ENCODE measurements at places on chromosomes 3 and 15.
A peak's percentile ranks its signal among the peaks of the same experiment; 100 is the strongest.

DNA sequence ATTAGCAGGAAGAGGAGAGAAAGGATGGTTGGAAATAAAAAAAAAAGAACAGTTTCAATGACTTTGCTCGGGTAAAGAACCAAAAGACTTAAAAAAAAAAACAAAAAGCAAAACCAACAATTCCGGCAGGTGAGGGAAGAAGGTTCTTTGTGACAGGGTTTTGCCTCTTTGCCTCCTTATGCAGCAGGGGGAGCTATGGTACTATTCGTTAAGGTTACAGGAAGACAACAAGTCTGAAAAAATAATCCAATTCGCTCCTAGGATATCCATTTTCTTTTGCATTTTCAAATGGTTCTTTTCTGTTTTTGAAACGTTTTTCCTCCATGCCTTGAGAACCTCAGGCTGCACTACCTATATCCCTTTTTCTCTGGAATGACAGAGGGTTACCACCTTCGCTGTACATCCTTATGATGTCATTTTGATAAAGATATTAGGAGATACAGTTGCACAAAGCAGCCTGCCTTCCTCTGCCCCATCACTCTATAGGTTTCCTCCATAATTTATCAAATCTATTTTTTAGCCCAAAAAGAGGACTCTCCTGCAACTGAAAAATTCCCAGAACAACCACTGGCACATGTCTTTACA lies 55.0 kb downstream of the CFAP20DC start:
- DNase-seq: no peak

- DNase-seq: no peak
These were observed 6.2 kb upstream of the TMF1 start for GRCh38 chr3:69058180-69058946.

- peak; percentile 39 for DNase-seq
These were observed 39.3 kb downstream of the KLHL6 start for GRCh38 chr3:183515968-183516851.

DNA sequence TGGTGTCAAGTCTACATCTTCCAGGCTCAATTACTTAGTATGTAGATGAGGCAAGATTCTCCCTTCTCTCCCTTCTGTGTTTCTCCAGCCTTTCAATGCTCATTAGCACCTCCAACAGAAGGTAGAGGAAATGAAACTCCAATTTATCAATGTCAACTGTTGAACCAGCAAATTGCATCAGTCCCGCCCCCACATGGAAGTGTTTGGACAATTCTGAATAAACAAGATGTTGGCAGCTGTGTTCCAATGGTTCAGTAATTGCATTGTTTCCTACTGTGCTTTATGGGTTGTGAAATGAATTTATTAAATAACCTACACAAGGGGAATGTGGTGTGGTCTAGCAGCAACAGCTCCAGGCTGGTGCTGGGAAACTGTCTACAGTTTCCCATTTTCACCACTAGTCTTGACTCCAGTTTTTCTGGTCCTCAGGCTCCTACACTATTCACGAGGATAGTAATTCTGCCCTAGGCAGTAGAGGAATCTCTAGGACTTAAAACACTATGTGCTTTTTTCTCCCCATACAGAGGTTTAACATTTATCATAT lies 91.9 kb downstream of the MB21D2 start:
- no peak for DNase-seq

DNA sequence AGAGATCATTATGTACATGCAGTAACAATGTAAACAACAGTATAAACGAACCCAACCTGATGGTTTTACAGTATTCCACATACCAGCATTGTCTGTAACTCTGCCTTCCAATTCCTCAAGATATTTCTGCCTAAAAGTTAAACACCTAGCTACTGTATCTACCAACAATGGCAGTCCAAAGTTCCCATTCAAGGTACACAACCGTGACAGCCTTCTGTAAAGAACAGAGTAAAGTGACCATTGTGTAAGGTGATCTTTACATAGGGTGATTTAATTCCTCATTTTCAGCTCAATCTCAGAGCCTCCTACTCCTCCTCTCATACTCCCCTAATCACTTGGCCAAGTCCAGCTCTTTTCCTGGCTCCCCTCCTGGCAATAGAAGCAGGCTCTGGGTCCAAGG lies 10.4 kb downstream of the SECISBP2L start:
- DNase-seq: no peak

DNA sequence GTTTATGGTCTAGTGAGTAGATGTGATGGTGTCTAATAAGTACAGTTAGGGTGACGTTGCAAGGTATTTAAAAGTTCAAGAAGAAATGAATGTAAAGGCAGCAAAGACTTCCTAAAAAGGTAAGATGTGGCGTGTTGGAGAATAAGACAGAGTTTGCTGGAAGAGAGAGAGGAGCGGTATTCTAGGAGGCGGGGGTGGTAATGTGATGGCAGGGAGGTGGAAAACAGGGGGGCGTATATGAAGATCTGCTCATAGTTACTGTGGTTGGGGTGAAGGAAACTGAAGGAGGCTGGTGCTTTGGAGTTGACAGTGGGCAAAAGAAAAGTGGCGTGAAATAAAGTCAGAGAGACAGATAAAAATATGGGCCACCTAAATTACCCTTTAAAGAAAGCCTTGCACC lies 164.9 kb upstream of the LRRN1 start:
- no peak for DNase-seq

- DNase-seq: no peak
These were observed 22.3 kb upstream of the GP9 start for GRCh38 chr3:129038121-129038855.

GRCh38 chr3:98875535-98875934 lies 26.0 kb downstream of the DCBLD2 start:
- no peak for DNase-seq

DNA sequence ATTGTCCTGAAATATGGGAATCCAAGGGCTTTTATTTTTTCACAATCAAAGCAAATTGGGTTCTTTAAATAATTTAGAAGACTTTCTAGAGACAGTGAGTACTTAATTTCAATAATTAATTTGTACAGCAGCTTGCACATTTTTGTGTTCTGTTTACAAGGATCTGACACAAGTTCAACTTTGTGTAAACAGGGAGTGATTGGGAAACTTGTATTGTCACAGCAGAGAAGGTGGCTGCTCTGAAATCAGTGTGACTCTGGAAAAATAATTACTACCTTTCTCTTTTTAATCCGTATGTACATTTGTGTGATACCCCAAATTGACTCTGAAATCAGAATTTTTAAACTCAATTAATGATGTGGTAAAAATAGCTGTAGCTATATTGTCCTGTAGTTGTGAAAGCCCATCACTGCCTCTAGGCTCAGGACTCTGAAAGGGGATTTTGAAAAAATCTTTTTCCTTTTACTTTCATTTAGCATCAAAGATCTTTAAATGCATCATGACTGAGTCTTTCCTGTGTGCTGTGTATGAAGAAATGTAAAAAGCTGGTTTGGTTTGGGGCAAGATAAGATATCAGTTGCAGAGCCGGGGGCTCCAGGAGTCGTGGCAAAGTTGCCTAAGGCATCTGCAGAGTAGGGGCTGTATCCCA lies 45.1 kb downstream of the MFSD1 start:
- DNase-seq: no peak

DNA sequence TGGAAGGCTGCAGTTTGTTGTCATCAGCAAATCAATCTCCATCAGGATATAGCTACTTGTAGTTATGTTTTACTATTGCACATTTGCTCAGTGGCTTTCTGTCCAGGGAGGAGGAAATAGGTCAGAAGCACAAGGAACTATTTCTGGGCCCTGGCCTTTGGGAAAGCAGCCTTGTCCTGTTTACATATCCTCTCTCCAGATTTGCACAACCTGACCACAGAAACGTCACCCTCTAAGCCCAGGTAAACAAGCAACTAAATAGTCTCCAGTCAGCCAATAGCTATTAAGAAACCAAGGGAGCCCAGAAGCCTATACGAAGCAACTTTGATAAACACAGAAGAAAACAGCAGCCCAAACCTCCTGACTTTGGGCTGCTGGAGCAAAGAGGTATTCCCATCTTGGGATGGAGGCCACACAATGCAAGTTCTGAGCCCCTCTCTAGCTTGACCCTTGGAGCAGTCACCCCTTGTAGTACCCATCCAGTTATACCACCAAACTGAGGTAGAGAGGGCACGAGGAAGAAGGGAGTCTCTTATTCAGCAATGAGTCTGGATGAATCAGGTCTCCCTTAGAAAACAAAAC lies 2.3 kb upstream of the FEM1B start:
- no peak for DNase-seq

- DNase-seq: no peak
These were observed 13.7 kb upstream of the SEC22A start for GRCh38 chr3:123188058-123188457.

GRCh38 chr3:63791974-63792373 lies 27.1 kb upstream of the C3orf49 start:
- no peak for DNase-seq

DNA sequence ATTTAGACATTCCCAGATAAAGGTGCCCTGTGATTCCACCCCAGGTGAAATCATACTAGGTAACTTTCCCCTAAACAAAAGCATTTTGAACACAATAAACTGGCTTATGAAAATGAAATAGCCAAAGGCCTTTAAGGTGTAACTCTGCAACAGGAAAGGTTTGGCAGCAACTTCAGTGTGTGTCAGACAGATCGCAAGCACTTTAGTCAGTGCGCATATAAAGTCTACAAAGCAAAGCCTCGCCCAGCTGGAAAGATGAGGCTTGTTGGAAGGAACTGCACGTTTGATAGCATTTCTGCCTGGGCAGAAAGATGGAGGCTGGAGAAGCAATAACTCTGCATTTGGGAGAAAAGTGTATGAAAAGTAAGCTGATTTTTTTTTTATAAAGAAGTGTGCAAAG lies 57.9 kb downstream of the PRICKLE2 start:
- no peak for DNase-seq

DNA sequence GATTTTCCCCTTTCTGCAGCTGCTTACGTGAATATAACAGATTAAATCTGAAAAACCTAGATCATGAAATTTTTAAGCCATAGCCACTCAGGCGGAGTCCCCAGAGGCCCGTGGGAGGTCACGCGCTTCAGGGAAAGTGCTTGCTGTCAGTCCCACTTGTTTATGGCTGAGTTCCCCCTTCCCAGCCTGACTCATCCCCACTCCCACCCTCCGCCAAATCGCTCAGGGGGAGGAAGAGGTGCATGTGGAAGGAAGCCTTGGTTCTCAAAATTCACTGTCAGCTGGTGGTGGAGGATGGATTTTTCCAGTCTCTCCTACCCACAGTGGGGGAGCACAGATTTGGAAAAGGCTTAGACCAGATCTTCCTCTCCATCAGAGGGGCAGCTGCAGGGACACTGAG lies 67.4 kb downstream of the CORO2B start:
- no peak for DNase-seq

DNA sequence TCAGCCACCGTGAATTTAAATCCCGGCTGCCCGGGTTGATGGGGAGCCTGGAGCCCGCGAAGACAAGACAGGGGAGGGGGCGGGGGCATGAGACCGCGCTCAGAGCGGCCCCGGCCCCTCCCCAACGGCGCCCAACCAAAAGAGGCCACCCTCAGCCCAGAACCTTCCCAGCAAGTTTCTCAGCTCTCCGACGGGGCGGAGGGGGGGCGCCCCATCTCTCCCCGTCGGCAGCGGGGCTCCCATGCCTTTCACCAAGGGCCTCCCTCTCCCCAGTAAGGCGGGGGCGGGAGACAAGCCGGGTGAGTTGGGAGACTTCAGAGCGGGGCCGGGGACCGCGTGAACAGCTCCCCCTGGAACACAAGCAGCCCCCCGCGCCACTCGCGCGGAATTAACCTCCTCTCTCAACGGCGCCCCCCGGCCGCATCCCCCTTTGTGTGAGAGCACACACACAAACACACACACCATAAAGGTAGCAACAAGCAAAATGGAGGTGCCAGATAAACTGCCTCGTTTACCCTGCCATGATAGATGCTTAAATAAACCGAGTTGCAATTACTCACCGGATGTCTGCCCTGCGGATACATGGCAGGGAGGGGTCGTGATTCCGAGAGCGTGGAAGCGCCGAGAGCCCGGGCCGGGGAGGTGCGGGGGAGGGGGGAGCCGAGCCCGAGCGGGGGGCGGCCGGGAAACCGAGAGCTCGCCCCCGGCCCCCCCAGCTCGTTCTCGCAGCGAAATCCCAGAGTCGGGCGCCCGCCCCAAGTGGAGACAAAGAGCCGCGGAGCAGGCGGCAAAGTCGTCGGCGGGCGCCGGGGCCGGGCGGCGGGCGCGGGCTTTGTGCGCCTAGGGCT lies 1.3 kb downstream of the TLE3 start:
- DNase-seq: peak; percentile 20

DNA sequence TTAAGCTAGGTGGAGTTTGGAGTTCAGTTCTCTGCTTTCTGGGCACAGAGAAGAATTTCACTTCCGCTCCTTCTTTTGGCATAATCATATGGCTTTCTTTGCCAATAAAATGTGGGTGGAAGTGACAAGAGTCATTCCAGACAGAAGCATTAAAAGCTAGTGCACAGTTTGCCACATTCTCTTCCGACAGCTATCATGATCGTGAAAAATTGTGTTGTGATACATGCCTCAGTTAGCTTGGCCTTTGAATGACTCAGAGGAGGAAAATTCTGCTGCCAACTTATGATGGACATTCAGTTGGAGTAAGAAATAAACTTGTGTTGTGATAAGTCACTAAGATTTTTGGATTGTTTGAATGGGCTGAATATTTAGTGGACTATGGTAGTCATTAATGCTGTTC lies 291.7 kb upstream of the SATB1 start:
- DNase-seq: no peak

- DNase-seq: no peak
These were observed 1.5 kb downstream of the SEMA6D start for GRCh38 chr15:47718497-47719437.

GRCh38 chr3:143040261-143040879 lies 39.0 kb downstream of the U2SURP start:
- DNase-seq: no peak

DNA sequence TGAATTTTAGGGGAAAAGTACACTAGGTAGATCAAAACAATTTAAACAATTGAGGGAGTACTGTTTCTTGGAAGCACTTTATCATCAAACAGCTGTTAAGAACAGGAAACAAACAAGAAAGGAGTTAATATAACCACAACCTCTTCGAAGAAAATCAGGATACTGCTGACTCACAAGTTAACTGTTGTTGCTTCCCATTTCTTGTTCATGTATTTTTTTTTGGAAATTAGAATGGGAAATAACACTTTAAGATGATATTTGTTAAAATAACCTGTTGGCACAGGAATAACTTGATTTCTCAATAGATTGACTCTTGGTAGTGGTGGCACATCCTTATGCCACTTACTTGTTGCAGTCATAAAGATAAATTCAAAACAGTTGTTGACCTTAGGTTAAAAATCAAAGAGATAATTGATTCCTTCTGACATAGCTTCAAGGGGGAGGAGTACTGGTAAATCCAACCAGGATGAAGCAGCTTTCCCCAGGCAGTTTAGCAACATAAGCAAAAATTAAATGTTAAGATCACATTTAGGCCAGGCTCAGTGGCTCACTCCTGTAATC lies 3.3 kb downstream of the BNIP2 start:
- no peak for DNase-seq

DNA sequence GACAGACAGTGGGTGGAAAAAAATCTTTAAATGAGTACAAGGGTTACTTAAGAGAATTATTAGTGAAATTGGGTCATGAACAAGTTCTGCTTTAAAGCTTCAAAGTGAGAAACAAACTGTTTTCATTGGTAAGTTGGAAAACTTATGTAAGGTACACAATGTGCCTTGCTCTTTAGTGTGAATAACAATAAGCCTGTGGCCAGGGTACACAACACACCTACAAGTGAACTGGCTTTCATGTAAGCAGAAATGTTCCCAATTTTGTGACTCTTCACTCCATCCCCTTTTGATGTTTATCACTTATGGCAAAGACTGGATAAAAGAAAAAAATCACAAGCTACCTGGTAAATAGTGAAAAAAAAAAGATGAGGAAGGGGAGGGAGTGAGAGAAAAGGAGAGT lies 253.7 kb downstream of the ZBTB20 start:
- no peak for DNase-seq

Measured in stimulated activated CD8-positive, alpha-beta memory T cell treated with anti-CD3 and anti-CD28 coated beads, Interleukin-2, amount 100 ng/mL, for 1 hour (primary cell).